ENCODE measurements at places on chromosomes 4 and X.

- DNase-seq = no peak
Observed at GRCh38 chrX:118521435-118521834, 25.8 kb downstream of the DOCK11 start.

DNA sequence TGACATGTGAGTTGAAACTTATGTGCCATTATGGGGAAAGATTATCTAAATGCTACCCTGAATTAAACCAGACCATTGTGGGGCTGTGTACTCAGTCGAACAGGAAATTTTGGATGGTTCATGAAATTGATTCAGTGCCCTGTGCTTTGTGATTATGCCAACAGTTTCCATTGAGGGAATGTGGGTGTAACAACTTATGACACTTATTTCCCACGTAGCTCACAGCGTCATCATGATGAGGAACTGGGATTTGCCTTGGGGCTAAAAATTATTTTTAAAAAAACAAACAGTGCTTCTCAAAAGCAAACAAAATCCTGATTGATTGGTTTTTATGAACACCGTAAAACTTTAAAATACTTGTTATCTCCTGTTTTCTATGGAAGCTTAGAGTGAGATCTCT, 8.3 kb upstream of the CLTRN start:
- no peak for DNase-seq

GRCh38 chr4:146639506-146639932, 826 bp downstream of the POU4F2 start:
- no peak for DNase-seq

GRCh38 chrX:24563291-24564010, 83.7 kb downstream of the PCYT1B start:
- no peak for DNase-seq

DNA sequence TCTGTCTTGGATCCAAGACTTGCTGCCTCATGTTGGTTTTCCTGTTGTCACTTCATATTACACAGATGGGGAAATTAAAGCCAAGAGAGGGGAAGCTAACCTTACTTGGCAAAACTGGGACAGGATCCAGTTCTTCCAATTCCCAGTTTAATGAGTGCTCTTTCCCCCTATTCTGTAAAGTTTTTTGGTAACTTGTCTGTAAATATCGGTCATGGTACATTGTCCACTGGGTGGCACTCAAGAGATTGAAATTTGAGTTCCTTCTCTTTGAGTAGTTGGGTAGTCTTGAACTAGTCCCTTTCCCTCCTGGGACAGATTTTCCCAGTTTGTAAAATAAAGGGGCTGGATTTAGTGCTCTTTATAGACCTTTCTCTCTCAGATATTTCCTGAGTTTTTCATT, 12.4 kb upstream of the EOLA2 start:
- no peak for DNase-seq

DNA sequence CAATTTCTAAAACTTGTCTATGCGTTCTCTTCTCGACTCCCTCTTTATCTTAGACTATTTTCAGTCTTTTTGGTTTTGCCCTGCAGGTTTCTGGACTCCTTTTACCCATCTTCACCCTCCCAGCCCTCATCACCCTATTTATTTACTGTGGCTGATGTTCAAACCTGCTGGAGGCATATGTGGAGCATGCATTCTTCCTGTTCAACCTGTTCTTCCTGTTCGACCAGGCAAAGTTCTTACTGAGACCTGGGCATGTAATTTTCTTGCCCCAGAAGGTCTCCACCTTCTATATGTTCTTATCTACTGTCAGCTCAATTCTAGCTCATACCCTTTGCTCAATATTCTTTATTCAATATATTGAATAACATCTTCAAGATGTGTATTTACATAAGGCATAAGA, 69.4 kb upstream of the AGA start:
- DNase-seq = peak; percentile 35

GRCh38 chrX:37420756-37421155, 71.6 kb downstream of the PRRG1 start:
- DNase-seq = no peak

GRCh38 chr4:26302031-26302899, 18.5 kb upstream of the RBPJ start:
- DNase-seq = no peak

GRCh38 chr4:78567500-78568060, 16.0 kb downstream of the ANXA3 start:
- DNase-seq = no peak

DNA sequence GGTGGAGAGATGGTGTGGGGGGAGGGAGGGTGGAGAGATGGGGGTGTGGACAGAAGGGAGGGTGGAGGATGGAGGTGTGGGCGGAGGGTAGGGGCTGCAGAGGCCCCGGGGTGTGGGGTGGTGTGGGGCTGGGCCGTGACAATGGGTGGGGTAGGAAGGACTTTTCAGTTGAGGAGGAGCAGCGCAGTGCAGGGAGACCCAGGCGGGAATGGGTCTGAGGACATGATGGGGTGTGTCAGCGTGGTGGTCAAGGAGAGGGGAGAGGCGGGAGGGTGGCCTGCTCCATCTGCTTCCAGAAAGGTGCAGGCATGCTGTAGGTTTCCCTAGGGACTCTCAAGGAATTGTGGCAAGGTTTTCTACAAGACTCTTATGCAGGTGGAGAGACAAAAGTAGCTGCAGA, 48.9 kb downstream of the RGS12 start:
- DNase-seq = no peak

- peak; percentile 36 for DNase-seq
Observed at GRCh38 chr4:180665481-180665880, 1577.7 kb upstream of the TENM3 start.

DNA sequence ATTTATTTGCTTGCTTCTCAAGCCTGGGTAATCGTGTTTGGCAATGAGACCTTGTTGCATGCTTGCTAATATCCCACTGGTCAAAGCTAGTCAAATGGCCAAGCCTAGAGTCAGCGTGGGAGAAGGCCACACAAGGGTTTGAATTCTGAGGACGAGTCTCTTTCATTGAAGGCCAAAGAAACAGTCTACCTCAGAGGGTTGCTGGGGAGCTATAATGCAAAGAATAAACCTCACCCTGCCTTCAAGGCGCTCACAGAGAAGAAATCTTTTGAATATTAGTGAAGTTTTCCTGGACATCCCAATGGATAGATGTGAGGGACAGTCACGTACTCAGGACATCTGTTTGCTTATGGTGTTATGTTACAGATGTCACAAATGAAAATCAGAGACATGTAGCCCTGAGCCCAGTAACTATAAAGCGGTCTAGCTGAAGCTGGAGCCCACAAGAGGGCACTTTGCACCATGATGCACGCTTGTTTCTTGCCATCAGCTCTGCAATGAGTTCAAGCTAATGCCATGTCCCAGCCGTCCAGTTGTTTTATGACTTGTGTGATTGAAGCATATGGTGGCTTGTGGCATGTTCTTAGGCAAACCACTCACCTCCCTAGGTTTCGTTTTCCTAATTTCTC, 1.1 kb upstream of the TLR3 start:
- DNase-seq = peak; percentile 68

DNA sequence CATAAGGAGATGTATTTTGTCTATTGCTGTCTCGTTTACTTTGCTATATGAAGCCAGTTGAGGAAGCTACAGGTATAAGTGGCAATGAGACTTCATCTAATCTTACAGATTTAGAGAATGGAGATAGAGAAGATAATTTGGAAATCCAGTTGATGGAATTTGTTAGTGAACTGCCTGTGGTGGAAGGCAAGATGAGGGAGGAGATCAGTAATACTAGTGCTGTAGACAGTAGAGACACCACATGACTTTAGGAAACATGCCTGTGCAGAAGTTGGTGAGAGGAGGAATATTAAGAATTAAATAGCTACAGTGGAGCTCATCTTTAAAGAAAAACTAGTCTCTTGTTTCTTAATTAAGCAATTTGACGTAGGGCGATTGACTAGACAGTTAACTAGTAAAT, 51.3 kb downstream of the RBPJ start:
- DNase-seq = no peak

DNA sequence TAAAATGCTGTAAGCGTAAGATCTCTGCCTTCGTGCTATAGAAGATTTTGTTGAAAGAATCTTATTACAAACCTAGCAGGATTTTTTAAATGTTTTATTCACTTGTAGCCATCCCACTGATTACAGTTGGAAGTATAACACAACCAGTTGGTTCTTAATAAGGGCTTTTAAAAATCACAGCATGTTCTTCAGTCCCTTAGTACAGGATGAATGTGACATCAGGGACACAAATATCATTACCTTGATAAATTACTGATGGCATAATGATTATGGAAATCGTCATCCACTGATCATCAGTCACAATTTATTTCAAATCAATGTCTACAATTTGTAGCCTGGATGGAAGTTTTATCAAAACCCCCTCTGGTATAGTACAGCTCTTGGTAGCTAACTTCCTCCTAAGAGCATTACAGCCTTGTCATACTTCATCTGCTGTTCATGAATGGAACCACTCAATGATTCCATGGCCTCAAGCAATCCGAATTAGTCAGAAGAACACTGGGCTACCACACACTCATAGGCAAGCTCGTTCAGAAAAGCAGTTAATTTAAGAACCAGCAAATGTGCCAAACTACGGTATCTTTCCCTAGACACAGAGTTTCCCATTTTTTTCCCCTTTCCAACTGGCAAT, 389.2 kb upstream of the TENM3 start:
- no peak for DNase-seq

- DNase-seq = peak; percentile 15
Observed at GRCh38 chrX:15310117-15310516, 5.3 kb downstream of the ASB11 start.

- DNase-seq = no peak
Observed at GRCh38 chr4:137181293-137181899, 350.9 kb downstream of the PCDH18 start.

DNA sequence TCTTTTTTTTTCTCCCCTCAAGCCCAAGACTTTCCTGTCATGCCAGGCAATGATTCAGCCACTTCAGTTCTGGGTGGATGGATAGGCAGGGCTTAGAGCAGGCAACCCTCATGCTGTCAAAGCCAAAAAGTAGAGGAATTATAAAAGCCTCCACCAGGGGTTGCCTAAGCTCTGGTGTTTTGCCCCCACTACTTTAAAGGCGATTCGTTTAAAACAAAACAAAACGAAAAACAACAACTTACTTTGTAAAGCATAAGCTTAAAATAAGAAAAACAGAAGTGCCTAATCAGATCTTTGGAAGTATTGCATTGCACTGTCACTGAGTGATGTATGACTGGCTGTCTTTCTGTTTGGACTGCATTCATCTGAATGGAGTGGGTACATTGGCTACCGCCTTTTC, 5.3 kb upstream of the IDS start:
- no peak for DNase-seq

- no peak for DNase-seq
Observed at GRCh38 chrX:138270931-138271330, 440.6 kb downstream of the FGF13 start.

- DNase-seq = no peak
Observed at GRCh38 chrX:154548028-154548316, 552 bp downstream of the IKBKG start.

DNA sequence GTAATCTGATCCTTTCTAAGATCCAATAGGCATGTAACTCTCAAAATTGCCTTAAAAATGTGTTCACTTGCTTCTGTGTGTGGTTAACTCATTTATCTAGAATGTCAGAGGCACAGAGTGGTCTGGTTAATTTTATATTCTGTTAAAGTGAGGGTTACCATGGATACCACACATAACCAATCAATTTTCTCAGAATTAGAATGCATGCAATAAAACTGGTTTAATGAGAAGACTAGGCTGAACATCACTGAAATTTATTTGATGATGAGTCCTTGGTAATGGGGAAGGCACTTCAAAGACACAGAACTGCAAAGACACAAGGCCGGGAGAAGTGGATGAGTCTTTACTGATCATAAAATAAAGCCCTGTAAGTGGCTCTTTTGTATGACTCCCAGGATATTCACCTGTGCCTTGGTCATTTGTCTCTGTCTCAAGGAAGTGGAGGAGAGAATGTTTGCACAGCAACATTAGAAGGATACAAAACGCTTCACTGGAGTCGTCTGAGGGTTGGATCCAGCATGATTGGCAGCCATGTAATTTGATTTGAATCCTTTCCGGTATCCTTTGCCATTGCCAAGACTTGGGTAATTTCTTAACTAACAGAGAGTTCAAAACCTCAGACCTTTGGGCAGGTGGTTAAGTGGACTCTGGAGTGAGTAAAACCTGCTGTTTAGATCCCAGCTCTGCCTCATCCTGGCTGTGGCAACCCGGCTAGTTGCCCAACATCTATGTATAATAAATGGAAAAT, 94.0 kb upstream of the RBPJ start:
- DNase-seq = peak; percentile 75

GRCh38 chrX:151398346-151398745, 1.3 kb downstream of the VMA21 start:
- no peak for DNase-seq

- DNase-seq = no peak
Observed at GRCh38 chr4:110614976-110615352, 7.9 kb downstream of the PITX2 start.

DNA sequence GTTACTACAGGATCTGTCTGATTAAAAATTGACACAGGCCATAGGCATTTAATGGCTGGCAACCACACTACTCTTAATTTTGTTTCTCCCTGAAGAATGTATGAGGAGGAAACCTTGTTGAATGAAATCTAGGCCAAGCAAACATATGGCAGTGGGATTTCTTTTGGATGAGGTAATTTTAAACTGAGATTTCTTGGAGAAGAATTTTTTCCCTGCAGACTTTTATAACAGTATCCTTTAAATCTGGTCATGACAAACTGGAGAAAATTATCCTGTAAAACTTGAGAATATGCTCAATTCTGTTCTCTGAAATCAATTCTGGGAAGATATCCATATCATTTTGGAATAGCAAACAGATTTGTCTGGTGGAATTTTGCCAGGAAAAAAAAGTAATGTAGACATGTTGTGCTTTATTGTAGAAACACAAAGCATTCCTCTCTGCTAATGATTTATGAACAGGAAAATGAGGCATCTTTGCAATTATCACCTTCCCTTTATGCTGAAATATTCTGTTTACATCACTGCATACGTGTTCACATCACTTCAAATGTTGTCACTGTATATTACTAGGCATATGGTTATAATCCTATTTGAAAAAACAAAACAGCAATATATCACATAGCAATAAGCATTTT, 108.3 kb upstream of the ARSJ start:
- no peak for DNase-seq

DNA sequence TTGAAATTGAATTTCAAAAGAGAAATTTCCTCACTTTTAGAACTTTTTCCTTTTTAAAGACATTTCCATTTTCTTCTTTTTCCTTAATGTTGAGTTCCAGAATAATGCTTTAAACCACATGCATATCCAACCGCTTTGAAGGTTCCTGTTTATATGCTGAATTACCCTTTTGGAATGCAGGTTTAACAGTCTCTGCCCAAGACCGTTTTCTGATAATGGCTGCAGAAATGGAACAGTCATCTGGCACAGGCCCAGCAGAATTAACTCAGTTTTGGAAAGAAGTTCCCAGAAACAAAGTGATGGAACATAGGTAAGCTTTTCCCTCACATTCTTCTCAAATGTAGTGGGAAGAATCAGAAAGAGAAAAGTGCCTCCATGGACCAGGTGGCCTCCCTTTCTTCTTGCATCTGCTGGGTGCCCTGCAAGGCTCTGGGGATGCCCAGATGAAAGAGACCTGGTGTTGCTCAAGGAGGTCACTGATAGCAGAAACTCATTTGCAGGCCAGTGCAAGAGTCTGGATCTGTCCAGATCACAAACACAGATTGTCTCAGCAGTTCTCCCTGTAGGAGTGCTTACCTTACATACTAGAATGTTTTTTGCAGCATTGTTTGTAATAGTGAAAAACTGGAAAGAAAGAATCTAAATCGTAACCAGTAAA, 42.9 kb downstream of the MOSPD2 start:
- DNase-seq = no peak

Measured in NCI-H2029 treated with DMSO at 0.1 percent for 48 hours (cell line).